MG63 (cell line): ENCODE measurements at places on chromosomes 6 and 20. TPM values are rescaled to one million over a fixed set of nuclear protein-coding genes. Genes with fewer than 3 reads are reported as not detected.

- peak; percentile 46 for DNase-seq
These were observed at the start of gene SRSF12 for GRCh38 chr6:89117211-89118108. TSS of gene SRSF12 (minus strand) at chr6:89118071. CDS start at chr6:89117887, 184 bp downstream.

GRCh38 chr6:139533573-139534471, 159.4 kb upstream of the CITED2 start:
- no peak for DNase-seq

COQ3 gene
- total RNA-seq: 5.6 and 15.5 TPM in 2 replicates

TCP1 gene
- total RNA-seq: 229 and 269 TPM in 2 replicates

KCNQ2 gene
- total RNA-seq: 0.92 TPM in 1 of 2 replicates, not detected in the other
